ENCODE measurements at places on chromosomes 7 and 10. TPM values are rescaled to one million over a fixed set of nuclear protein-coding genes. Genes with fewer than 3 reads are reported as not detected.

- no peaks in the 10 kb centered on the region for H3K36me3 ChIP-seq
- no peaks in the 10 kb centered on the region for H3K4me1 ChIP-seq
- peak overlapping the region; percentile 46 for H3K4me3 ChIP-seq
- no peak overlapping the region for H3K27ac ChIP-seq
These were observed 625 bp downstream of the GIMAP2 start for GRCh38 chr7:150686030-150686631.

GRCh38 chr7:44580945-44581878, 819 bp downstream of the TMED4 start:
- peak overlapping the region; percentile 92 for H3K4me3 ChIP-seq
- H3K27me3 ChIP-seq = no peaks in the 10 kb centered on the region
- H3K36me3 ChIP-seq = peaks cover 24% of the 10 kb centered on the region
- peak; percentile 97 for DNase-seq

DNA sequence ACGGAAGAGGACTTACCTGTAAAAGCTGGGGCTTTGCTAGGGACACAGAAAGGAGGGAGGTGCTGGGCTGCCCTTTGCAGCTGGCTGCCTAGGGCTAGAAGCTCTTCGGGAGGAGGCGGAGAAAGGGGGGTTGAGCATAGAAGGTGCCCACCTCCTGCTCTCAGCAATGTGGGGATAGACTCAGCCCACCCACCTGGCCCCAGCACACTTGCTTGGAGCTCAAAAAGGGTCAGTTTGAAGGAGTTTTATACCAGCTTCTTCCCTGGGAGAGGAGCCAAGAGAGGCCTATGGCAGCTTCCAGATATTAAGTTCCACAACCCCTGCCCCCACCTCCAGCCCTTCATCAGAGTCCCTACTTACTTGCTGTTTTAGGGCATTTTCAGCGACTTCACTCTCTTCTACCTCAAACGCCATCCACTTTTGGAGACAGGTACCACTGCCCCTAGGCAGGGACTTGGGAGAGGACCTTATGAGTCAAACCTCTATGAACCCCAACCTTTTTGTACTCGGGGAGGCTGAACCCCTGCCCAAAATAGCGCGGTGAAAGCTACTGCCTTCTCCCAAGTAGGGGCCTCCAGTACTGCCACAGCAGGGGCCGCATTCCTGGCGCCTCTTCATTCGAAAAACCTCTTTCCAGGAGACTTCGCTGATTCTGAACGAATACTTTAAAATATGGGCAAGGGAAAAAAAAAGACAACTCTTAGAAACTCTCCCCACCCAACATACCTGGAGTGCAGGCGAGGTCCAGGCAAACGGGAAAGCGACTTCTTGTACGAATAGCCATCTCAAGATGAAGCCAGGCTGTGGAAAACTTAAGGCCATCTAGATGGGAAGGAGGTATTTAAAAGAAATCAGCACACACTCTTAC, 1.2 kb upstream of the EVX1 start:
- no peak overlapping the region for H3K27ac ChIP-seq
- no peak overlapping the region for H3K4me3 ChIP-seq
- DNase-seq = no peak

DNA sequence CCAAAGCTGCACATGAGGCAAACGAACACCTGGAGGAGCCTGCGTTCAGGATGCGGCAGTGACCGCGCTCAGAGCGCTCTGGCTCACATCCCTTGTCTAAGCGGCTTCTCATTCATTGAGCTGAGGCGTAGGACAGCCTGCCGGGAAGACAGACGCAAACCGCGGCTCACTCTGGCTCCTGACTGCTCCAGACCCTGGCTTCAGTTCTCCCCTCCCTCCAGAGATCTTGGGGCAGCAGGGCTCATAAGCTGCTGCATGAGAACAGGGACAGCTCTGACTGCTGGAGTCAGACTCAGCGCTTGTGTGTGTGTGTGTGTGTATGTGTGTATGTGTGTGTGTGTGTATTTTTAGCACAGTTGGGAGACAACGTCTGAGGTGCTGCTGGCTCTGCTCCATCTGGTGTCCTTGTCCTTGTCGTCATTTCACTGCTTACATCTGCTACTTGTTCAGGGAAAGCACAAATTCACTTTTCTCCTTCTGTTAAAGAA, 15.8 kb upstream of the LYZL2 start:
- no peak for DNase-seq
- no peak overlapping the region for H3K27ac ChIP-seq
- H3K27me3 ChIP-seq = no peaks in the 10 kb centered on the region
- no peaks in the 10 kb centered on the region for H3K4me1 ChIP-seq

- no peak for DNase-seq
- H3K4me1 ChIP-seq = no peaks in the 10 kb centered on the region
- H3K27ac ChIP-seq = no peak overlapping the region
- H3K27me3 ChIP-seq = peaks cover 15% of the 10 kb centered on the region
- no peaks in the 10 kb centered on the region for H3K36me3 ChIP-seq
- H3K4me3 ChIP-seq = no peak overlapping the region
These were observed 244.7 kb upstream of the GPR26 start for GRCh38 chr10:123421461-123421860.

DNA sequence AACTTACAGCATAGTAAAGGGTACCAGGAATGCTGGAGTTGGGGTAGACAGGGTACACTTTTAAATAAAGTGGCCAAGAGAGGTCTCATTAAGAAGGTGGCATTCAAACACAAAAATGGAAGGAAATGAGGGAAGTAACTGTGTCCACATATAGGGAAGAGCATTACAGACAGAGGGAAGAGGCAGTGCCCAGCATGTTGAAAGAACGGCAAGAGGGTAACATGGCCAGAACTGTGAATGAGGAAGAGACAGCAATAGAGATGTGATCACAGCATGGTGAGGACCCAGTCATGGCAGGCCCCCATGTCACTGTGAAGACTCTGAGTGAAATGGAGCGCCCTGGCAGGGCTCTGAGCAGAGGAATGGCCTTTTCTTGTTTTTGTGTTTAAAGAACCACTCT, 35.1 kb upstream of the ZNRF2 start:
- no peaks in the 10 kb centered on the region for H3K27me3 ChIP-seq
- DNase-seq = no peak
- H3K36me3 ChIP-seq = no peaks in the 10 kb centered on the region
- no peak overlapping the region for H3K4me3 ChIP-seq

DNA sequence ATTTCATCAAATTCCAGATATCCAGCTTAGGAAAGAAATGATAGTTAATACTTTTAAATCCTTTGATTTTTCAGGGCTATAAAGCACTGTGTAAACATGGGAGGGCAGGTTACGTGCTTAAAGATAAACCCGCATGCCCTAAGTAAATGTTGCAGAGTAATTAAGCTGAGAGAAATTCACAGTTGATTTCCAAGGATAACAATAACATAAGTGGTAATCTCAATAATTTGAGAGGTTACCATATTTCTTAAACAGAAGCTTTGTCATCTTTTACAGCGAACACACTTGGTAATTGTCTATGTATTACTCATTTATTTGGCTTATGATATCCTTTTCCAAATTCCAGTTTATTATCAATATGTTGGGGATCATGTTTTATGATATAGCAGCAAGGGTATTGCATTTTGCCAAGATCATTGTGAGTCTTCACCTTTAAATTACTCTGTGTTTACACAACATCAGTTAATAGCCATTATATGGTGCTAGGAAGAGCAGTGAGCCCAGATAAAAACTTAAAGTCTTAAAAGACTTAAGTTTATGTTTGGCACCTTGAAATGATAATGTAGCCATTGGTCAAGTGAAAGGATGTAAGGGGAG, 15.4 kb downstream of the MGAM start:
- no peak overlapping the region for H3K27ac ChIP-seq
- no peaks in the 10 kb centered on the region for H3K27me3 ChIP-seq
- no peaks in the 10 kb centered on the region for H3K36me3 ChIP-seq
- no peaks in the 10 kb centered on the region for H3K4me1 ChIP-seq

- no peaks in the 10 kb centered on the region for H3K27me3 ChIP-seq
- H3K36me3 ChIP-seq = no peaks in the 10 kb centered on the region
- no peaks in the 10 kb centered on the region for H3K4me1 ChIP-seq
- DNase-seq = no peak
These were observed 29.4 kb downstream of the CDK14 start for GRCh38 chr7:90625562-90625961.

DNA sequence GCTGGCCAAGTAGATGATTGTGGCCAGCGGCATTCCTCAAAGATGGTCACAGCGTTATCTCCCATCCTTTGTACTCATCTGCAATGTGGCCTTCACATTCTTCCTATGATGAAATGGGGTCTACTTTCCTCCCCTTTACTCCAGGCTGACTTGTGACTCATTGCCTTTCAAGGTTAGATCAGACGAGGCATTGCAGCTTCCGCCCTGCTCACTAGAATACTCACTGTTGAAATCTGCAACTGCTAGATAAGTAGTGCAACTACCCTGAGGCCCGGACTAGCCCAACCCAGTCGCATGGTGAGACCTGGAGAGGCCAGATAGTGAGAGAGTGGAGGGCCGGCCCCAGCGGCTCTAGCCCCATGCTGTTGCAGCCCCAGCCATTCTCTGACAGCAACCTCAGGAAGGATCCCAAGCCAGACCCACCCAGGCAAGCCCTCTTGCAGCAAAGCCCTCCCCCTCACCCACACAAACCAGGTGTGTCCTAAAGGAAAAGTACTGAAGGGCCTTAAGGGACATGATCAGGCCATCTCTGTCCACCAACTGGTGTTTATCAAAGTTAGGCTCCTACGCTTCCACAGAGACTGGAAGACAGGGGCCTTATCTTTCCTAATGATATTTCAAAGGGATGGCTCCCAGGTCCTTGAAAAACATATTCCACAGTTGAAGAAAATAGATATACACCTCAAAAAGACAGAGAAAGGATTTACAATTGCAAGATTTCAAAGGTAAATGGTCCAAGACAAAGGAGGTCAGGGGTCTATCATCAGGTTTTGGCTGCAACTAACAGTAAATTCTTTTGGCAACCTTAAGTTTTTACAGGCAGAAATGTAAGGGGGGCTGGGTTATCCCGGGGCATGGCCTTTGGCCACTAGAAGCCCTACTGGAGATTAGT, 107.2 kb upstream of the TRIM24 start:
- H3K4me1 ChIP-seq = no peaks in the 10 kb centered on the region
- no peak overlapping the region for H3K4me3 ChIP-seq
- H3K36me3 ChIP-seq = no peaks in the 10 kb centered on the region

GRCh38 chr10:69467928-69468750, 16.9 kb downstream of the TSPAN15 start:
- H3K27ac ChIP-seq = peak overlapping the region; percentile 63
- H3K4me3 ChIP-seq = no peak overlapping the region
- no peak for DNase-seq
- H3K4me1 ChIP-seq = peaks cover 59% of the 10 kb centered on the region
- H3K36me3 ChIP-seq = no peaks in the 10 kb centered on the region
- H3K27me3 ChIP-seq = no peaks in the 10 kb centered on the region

- peak overlapping the region; percentile 25 for H3K27ac ChIP-seq
- H3K4me3 ChIP-seq = no peak overlapping the region
- H3K4me1 ChIP-seq = peaks cover 40% of the 10 kb centered on the region
- no peak for DNase-seq
- H3K27me3 ChIP-seq = no peaks in the 10 kb centered on the region
These were observed 66.4 kb downstream of the HK1 start for GRCh38 chr10:69344591-69345252.

DNA sequence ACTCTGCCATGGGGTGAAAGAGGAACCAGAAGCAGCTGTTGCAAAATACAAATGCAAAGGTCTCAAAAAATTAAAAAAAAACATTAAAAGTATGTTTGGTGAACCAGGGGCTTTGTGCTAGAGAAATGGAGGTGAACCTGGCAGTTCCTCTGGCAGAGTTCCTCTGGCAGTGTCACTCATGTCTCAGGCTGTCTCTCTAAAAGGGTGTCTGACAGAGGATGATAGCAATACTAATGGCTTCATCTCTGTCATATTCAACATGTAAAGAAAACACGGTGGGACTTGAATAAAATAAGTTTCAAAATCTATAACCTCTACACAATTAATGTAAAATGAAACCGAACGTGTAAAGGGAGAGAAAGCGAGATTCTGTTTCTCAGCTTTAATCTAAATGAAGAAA, 375.7 kb upstream of the VWC2 start:
- DNase-seq = no peak
- H3K4me3 ChIP-seq = no peak overlapping the region
- no peaks in the 10 kb centered on the region for H3K36me3 ChIP-seq
- H3K27me3 ChIP-seq = no peaks in the 10 kb centered on the region
- H3K27ac ChIP-seq = no peak overlapping the region
- no peaks in the 10 kb centered on the region for H3K4me1 ChIP-seq

DNA sequence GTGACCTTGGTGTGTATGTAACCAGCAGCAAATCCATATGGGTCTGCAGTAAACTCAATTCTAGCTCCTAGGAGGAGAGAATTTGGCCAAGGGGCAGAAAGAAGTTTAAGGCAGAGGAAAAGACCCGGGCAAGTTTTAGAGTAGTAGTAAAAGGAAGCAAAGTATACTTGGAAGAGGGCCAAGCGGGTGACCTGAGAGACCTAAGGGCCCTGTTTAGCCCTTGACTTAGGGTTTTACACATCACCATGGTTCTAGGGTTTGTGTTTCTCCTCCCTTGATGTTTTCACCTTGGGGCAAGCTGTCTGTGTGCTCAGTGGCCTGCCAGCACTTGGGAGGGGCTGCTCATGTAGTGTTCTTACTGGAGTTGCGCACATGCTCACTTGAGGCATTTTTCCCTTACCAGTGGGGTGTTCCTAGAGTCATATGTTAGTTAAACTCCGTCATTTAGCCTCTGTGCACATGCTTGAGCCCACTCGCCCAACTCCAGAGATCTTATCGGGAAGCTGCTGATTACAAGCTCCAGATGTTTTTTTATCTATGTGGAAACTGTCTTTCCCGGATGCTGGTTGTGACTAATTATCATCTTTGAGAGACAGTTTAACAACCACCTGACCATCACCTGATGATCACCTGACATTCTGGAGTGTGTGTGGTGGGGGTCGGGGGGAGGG, 137.6 kb upstream of the PRSS1 start:
- no peaks in the 10 kb centered on the region for H3K27me3 ChIP-seq
- DNase-seq = no peak
- no peak overlapping the region for H3K27ac ChIP-seq

DNA sequence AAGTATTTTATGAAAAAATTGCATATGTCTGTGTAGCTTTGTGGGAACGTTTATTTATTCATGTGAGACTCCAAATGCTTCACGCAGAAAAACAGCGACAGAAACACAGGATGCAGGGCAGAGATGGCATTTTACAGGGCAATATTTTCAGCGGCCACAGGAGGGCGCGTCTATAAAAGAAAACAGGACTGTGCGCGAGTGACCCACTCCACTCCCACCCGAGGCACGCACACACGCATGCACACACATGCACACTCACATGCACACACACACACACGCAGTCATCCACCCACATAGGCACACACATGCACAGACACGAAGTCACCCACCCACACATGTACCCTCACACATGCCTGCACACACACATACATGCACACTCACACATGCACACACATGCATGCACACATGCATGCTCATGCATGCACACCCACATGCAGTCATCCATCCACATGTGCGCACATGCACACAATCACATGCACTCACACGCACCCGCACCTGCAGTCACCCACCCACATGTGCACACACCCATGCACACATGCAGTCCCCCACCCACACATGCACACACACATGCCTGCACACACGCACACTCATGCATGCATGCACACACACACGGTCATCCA, 96.3 kb downstream of the DNAJB6 start:
- DNase-seq = no peak
- H3K27me3 ChIP-seq = peaks cover 15% of the 10 kb centered on the region
- no peak overlapping the region for H3K27ac ChIP-seq
- no peaks in the 10 kb centered on the region for H3K4me1 ChIP-seq
- no peak overlapping the region for H3K4me3 ChIP-seq

NXPH1 gene
- total RNA-seq = not detected

ABCC2 gene
- 132 TPM for total RNA-seq

AGAP9 gene
- 14.1 TPM for total RNA-seq

ZNF316 gene
- 34.8 TPM for total RNA-seq

HPS1 gene
- 47.0 TPM for total RNA-seq

POM121L12 gene
- not detected for total RNA-seq

ATOH7 gene
- not detected for total RNA-seq

Measured in PC-9 (cell line).